HFFc6 (cell line): ENCODE measurements at places on chromosomes 7 and 10.

GRCh38 chr10:132063432-132063831 lies 2.3 kb upstream of the JAKMIP3 start:
- no peak for DNase-seq

GRCh38 chr7:108189733-108190388 lies 59.7 kb upstream of the LAMB4 start:
- DNase-seq = no peak

- no peak for DNase-seq
Measured at GRCh38 chr7:1741751-1742554, 71.9 kb downstream of the ELFN1 start.

- no peak for DNase-seq
Measured at GRCh38 chr7:120920034-120920433, 30.5 kb upstream of the ING3 start.

DNA sequence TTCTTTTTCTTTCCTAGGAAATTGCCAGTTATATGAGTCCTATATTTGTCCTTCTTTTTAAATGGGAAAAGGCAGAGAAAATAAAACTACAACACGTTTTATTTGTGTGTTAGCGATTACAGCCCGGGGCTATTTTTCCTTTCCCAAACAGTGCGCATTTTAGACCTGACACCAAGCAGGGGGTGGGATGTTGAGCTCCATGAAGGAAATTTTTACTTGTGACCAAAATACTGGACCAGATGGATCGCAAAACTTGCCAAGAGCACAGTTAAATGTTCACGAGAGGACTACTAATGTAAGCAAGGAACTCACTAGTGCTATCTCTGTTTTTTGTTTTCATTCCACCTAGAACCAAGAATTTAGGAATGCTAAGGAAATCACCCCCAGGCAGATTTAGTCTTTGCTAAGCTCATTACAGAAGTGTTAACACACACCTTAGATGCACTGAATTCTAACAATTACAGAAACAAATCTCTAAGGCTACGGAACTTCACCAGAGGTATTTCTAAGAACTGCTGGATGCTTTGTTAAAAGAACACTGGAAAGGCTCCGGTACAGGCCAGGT lies 114.8 kb downstream of the JAZF1 start:
- no peak for DNase-seq

- DNase-seq = peak; percentile 23
Measured at GRCh38 chr10:30583778-30584415, 45.7 kb downstream of the LYZL2 start.
